IPS DF 6.9 (cell line): ENCODE measurements at places on chromosomes 12 and 14.

DNA sequence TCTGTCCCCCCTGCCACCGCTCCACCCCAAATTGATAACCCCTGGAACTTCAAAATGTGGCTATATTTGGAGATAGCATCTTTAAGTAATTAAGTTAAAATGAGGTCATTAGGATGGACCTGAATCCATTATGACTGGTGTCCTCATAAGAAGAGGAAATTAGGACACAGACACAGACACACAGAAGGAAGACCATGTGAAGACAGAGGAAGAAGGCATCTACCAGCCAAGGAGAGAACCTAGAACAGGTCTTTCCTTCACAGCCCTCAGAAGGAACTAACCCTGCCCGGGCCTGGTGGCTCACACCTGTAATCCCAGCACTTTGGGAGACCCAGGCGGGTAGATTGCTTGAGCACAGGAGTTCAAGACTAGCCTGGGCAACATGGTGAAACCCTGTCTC, 3.6 kb upstream of the HRK start:
- DNase-seq: no peak

- no peak for DNase-seq
Observed at GRCh38 chr14:54000341-54000811, 43.8 kb upstream of the BMP4 start.

DNA sequence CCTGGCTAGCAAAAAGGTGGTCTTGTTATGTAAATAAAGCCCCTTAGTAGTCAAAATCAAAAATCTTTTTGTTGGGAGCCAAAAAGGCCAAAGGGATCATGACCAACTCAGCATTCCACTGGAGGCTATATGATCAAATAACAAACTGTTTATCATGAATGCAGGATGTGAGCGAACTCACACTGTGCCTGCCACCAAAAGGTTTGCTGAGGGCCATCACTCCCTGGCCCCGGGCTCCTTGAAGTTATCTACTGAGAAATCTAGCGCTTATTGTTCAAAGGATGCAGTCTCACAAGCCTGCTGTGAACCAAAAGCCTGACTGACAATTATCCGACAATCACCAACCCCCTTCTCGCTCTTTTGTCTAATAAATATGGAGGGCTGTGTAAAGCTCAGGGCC, 107.2 kb upstream of the DDHD1 start:
- DNase-seq: no peak

DNA sequence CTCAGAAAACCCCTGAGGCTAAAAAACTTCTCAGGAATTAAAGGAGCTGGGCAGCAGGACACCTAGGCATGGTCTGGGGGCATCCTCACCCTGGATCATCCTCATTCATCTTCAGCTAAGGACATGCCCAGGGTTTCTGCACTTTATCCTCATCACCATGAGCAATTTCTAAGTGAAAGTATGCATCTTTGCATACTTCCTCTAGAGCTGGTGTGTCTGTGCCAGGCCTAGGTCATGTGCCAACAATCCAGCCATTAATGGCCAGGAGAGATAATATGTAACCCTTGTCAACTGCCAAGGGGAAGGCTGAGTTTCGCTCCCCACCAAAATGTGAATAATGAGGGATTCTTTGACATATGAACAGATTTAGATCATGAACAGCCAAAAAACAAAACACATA, 160.5 kb downstream of the KITLG start:
- DNase-seq: no peak

DNA sequence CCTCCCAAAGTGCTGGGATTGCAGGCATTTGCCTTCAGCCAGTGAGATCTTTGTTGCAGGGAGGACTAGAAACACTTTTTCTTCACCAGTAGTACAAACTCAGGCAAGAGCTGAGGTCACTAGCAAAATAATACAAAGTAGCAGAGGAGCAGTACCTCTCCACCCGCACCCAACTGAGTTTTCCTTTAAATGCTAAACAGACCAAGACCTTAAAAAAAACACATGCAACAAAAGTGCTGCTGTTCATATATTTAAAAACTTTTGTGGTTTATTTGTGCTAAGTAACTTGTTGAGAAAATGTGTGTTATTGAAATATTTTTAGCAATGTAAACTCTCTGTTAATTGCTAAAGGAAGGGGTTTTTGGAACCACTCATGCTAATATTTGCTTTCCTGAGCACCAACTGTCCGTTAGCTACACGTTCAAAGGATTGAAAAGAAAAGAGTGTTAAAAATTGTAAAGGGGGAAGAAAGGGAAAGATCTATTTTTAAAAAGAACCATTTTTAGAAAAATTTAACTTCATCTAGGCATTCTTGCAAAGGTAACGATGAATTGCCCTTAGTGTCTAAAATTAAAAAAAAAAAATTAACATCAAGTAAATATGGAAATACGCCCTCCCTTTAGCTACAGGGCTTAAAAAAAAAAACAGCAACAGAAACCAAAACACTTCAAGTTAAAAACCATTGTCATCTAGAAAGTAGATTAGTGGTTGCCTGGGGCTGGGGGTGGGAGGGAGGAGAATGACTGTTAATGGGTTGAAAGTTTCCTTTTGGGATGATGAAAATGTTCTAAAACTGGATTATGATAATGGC, 114.0 kb upstream of the KRAS start:
- no peak for DNase-seq

DNA sequence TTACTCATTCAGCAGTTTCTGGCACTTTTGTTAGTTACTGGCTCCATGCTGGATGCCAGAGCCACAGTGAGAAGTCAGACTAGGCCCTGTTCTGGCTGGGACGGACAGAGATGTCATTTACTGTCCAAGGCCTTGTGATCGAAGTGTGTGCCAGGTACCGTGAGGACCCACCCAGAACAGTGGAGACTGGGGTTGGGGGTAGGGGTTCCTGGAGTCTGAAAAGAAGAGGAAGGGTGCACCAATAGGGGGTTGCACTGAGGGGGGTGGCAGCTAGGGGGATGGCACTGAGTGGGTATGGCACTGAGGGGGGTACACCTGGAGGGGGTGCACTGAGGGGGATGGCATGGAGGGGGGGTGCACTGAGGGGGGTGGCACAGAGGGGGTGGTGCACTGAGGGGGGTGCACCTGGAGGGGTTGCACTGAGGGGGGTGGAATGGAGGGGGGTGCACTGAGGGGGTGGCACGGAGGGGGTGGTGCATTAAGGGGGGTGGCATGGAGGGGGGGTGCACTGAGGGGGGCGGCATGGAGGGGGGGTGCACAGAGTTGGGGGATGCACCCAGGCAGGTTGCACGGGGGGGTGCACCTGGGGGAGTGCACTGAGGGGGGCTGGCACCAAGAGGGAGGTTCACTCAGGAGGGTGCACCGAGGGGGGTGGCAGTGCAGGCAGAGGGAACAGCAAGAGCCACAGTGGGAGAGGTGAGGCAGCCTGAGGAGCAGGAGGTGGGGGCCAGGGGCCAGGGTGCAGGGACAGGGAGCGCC, 10.6 kb upstream of the CYP46A1 start:
- no peak for DNase-seq

DNA sequence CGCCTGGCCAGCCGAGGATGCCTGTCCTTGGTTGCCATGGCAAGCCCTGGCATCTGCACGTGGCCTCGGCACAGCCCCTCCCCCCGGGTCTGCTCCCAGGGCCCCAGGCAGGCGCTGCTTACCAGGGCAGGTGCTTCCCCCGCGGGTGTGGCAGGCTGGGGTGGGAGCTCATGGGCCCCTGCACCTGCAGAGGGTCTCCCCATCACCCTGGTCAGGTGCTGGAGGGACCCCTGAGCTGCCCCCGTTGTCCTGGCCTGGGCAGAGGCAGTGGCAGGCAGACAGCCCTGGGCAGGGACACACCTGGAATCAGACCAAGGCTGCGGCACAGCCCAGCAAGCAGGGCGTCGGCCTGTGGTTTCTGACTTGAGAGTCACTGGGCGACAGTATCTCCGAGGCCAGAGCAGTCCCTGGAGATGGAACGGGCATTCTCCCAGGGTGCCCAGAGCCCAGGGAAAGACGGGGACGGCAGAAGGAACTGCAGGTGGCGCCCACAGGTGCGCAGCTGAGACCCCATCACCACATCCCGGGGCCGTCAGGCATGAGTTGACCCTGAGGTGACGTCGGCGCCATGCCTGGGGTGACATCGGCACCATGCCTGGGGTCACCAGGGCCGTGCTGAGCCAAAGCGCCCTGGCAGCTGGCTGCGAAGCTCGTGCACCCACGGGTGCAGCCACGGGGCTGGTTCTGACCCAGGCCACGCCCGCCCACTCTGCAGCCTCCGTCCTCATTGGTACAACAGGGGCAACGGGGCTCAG, 56.1 kb upstream of the FBRSL1 start:
- DNase-seq: no peak
